ENCODE measurements at places on chromosomes 2 and 18.

GRCh38 chr2:189096769-189097447 is 82.7 kb downstream of the COL5A2 start:
- DNase-seq = peak; percentile 73

DNA sequence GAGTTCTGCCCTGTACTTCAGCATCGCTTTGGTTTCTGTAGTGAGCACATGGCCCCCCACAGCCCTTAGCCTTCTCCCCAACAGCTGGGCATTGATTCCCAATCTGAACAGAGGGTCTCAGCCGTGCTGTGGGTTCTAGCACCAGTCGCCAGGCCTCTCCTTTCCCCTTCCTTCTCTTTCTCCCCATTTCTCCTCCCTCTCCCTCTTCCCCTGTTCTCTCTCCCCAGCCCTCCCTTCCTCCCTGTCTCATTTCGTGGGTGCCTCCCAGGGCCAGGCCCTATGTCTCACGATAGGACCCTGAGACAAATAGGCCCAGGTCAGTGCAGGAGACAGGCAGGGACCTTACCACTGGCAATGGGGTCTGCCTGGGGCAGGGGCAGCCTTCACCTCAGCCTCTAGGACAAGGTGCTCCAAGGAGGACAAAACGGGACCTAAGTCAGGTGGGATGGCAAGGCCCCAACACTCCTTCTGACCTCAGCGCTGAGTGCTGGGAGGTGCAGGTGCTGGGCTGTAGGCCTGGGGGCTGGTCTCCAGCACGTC is 143.4 kb upstream of the GPC1 start:
- DNase-seq = no peak

DNA sequence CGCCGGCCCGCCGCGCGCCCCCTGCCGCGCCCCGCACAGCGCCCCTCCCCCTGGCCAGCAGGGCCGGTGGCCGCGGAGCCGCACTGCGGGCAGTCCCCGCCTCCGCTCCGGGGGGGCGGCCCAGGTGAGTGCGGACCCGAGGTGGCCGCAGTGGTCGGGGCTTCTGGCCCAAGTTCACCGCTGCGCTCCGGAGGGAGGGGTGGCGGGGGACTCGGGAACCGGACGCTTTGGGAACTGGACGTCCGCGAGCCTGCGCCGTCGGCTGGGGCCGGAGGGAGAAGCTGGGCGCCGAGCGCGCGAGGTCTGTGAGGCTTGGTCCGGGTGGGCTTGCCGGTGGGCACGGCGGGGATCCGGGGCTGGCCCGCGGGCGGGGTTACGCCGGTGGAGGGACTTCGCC is 591 bp upstream of the LDLRAD4 start:
- DNase-seq = no peak

- DNase-seq = no peak
Observed at GRCh38 chr18:26438980-26439379, 109.4 kb downstream of the KCTD1 start.

GRCh38 chr2:10597956-10598355 is 91.8 kb downstream of the NOL10 start:
- DNase-seq = no peak

GRCh38 chr18:45724601-45725000 is 620 bp downstream of the SLC14A1 start:
- DNase-seq = no peak

DNA sequence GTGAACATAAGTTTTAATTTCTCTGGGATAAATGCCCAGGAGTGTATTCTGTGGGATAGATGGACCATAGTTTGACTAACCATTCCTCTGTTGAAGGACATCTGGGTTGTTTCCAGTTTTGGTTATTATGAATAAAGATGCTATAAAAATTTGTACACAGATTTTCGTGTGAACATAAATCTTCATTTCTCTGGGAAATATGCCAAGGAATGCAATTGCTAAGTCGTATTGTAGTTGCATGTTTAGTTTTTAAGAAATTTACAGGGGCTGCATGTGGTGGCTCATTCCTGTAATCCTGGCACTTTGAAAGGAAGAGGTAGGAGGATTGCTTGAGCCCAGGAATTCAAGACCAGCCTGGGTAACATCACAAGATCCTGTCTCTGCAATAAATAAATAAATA is 6.9 kb upstream of the SLC11A1 start:
- no peak for DNase-seq

DNA sequence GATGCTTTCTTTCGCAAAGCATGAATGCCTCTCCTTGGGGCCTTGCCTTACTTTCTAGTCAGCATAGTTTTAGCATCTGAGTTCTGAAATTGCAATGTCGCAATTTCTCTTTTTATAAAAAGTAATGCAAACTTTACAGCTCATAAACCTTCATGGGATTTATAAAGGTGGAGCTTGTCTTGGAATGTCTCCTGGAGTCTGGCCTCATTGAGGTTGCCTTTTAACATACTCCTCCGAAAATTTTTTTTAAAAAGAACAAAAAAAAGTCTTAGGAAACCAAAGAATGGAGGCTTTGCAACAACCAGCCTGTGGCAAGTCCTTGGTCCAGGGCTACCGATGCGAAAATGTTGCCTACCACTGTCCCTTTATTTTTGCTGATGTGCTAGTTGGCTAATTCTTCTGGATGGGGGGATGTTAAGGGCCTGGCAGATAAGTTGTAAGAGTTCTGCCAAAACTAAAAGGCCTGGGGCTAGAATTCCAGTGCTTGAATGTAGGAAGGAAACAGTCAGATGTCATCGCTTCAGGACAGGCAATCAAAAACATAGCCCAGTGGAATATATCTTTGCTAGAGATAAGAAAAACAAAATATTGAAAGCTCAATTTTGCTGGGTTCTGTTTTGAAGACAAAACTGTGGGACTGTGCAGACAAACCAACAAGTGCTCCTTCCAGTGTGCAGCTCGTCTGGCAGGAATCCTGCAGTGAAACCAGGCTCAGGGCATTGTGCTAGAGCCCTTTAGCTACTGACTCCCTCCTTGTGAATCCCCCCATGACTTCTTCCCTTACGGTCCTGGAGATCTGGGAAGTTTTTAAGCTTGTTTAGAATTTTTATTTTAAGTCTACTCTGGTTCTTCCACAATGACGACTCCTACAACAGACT is 213.0 kb downstream of the PIEZO2 start:
- DNase-seq = no peak

DNA sequence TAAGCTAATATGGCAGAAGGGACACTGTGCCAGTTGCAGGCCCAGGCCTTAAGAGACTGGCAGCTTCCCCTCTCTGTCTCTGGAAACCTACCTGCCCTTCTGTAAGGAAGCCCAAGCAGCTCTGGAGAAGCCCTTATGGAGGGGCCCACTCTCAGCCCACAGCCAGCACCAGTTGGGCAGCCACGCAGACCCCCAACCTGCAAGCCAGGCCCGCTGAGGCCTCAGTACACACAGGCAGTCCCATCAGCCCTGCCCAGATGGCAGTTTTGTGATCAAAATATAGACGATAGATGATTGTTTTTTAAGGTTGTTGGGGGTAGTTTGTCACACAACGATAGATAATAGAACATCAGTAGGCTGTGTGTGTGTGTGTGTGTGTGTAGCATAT is 36.8 kb upstream of the ALPP start:
- no peak for DNase-seq

DNA sequence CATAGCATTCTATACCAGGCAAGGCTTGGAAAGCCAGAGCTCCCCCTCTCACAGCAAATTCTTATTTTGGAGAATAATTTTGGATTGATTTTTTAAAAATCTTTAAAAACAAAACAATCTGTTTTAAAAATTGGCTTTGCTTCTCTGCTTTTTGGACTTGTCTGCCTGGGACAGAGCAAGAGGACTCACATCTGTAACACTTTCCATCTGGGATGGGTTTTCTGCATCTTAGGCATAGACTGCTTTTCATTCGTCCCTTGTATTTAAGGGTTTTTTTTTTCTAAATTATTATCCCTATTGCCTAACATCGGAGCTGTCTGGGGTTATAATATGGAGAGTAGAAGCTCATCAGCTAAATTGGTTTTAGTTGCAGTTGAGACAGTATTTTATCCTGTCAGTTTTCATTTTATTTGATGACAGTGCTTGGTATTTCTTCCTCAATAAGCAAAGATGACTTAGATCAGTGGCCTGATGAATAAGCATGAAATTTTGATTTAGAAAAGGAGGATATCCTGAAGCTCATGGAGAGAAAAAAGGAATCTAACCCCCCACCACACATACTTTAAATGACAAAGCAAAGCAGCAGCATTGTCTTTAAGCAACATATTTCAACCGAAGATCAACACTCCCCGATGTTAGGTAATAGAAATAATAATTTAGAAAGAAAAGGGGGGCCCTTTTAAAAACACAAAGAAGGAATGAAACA is 2.3 kb upstream of the FZD7 start:
- no peak for DNase-seq

DNA sequence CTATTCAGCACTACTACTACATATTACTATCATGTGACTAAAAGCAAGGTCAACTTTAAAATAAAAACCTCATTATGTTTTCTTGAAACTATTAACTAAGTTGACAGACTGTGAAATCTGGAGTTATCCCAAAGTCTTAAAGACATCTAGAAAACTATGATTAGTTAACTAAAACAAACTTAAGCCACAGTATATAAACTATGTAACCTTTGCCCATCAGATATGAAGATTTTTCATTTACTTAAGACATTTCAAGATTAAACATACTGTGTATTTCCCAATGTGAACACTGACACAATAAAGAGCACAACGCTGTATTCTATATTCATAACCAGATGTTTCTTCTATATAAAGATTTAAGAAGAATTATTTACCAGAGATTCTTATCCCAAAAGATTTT is 33.5 kb upstream of the CACNB4 start:
- no peak for DNase-seq

- peak; percentile 85 for DNase-seq
Observed at GRCh38 chr18:3593381-3593903, 143.5 kb downstream of the TGIF1 start.

- DNase-seq = no peak
Observed at GRCh38 chr2:227829337-227829736, 15.7 kb downstream of the CCL20 start.

GRCh38 chr2:47457268-47457667 is 54.3 kb downstream of the MSH2 start:
- DNase-seq = no peak

GRCh38 chr2:147150241-147150635 is 694.6 kb upstream of the ACVR2A start:
- no peak for DNase-seq

DNA sequence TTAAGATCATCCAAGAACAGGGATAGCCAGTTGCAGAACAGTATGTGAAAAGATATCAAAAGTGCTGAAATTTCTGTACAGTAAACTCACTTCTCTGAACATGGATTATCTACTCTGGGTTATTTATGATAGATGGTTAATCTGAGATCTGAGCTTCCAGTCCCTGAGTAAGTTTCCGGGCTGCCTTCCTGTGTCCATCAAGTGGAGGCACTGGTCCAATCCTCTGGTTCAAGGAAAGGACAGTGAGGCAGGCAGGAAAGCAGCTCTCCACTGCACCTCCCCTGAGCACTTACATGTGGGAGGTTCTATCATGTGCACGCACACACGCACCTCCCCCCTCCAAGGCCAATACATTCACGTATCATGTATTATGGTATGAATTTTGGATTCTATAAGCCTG is 32.5 kb downstream of the GPR45 start:
- DNase-seq = no peak

DNA sequence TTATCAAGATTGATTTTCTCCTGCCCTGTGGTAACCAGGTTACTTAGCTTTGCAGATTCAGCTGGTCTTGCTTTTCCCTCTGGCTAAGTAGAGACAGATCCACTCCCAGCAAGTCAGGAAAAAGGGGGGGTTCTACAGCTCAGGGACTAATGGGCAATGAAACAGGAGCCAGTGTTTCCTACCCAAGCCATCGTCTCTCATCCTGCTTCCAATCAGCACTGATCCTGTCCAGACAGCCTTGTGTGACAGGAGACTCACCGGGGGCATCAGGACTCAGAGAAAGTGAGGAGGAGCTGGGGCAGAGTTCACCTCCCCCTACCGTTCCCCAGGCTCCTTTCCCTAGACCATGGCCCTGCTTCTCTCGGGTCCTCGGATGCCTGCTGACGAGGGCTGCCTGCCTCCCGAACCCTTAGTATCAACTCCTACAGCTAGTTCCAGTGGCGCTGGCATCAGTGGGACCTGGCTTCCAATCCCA is 307.6 kb downstream of the ALK start:
- no peak for DNase-seq

DNA sequence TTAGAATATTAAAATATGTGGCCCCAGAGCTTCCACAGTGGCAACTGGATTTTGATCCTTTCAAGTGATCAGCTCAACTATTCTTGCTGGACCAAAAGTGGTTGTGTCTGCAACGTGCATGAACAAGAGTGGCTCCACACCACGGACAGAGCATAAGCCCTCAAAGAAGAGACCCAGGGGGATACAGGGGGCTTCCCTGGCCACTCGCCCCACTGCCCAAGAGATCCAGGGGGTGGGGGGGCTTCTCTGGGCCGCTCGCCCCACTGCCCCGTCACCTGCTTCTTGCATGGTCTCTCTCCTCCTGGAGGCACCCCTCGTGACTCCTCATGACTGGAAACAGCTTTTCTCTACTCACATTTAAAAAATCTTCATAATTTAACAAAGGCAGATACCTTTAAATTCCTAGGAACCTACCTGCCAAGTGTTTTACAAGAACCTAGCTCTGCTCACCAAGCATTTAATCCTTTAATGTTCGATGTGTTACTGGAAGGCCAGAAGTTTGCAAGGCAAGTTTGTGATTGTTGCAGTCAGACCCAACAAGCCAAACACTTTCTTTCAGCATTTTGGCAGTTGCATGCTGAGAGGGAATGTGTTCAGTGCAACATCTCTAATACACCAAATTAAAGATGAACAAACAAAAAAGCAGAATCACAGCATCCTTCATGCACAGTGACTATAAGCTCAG is 174.3 kb downstream of the BCL2 start:
- no peak for DNase-seq

GRCh38 chr2:85949280-85949679 is 60.5 kb upstream of the ST3GAL5 start:
- no peak for DNase-seq

DNA sequence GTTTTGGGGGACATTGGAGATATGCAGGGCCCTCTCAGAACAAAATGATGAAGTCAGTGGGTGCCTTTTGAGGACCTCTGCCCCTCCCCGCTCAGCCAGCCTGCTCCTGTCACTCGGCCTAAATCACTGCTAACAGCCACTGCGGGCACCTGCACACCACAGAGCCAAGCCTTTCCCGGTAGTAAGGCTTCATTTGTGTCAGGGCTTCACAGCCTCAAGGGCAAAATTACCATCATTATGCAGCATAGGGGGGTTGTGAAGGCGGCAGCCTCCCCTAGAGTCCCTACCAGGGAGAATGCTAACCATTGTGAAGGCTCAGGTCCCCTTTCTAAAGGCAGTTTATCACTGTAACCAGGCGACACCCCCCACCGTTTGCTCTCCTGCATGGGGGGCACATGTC is 519.8 kb upstream of the MYT1L start:
- DNase-seq = no peak

DNA sequence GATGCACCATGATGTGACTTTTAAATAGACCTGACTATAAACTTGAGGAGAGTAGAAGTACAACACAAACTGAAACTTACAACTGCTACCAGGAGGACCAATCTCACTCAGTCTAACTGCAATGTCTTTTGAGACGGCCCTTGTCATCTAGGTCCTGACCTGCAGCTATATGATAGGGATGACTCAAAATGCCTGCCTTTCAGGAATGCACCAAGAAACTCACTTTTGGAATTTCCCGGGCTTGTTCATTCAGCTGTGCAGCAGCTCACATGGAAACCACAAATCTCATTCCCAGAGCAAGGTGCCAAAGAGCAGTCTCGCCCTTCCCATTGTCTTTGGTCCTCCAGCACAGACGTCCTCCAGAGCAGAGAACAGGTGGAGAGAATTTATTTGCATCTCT is 113.7 kb downstream of the SPOPL start:
- peak; percentile 5 for DNase-seq

- DNase-seq = no peak
Observed at GRCh38 chr2:189791338-189792042, 7.2 kb downstream of the PMS1 start.

GRCh38 chr2:236246711-236247246 is 17.4 kb downstream of the ASB18 start:
- no peak for DNase-seq
